HS-5 (cell line): ENCODE measurements at places on chromosomes 5 and 9.

DNA sequence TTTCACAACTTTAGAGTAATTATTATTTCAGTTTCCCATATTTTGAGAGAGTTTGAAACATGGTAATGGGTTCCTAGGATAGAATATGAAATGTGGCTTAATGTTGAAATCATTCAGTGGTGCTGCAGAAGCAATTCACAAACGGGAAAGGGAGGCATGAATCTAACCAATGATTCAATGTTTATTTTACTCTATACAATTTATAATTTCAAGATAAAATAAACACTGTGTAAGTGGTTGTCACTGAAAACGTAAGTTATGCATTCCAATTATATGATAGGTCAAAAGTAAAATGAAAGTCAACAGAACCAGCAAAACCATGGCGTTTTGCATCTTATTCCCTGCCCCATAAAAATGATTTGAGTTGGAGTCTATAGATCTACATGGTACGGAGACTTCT is 1207.1 kb upstream of the CDH18 start:
- DNase-seq: no peak

- no peak for DNase-seq
These were observed 298.9 kb downstream of the TMEM38B start for GRCh38 chr9:105993116-105993854.

- no peak for DNase-seq
These were observed 103.8 kb upstream of the KLF4 start for GRCh38 chr9:107593224-107593870.

- DNase-seq: no peak
These were observed 475.2 kb upstream of the BRINP1 start for GRCh38 chr9:119844431-119844830.

DNA sequence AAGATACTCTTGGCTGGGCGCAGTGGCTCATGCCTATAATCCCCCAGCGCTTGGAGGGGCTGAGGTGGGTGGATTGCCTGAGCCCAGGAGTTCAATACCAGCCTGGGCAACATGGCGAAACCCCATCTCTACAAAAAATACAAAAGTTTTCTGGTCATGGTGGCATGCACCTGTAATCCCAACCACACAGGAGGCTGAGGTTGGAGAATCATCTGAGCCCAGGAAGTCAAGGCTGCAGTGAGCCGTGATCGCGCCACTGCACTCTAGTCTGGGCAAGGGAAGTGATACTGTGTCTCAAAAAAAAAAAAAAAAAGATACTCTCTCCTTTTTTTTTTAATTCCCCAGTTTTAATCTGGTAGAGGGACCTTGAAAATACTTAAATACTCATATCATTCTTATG is 15.0 kb downstream of the ANKRD33B start:
- no peak for DNase-seq

- DNase-seq: no peak
These were observed 8.1 kb upstream of the PRR16 start for GRCh38 chr5:120456006-120456405.

- DNase-seq: peak; percentile 60
These were observed 191.2 kb downstream of the GNA14 start for GRCh38 chr9:77456829-77457437.

DNA sequence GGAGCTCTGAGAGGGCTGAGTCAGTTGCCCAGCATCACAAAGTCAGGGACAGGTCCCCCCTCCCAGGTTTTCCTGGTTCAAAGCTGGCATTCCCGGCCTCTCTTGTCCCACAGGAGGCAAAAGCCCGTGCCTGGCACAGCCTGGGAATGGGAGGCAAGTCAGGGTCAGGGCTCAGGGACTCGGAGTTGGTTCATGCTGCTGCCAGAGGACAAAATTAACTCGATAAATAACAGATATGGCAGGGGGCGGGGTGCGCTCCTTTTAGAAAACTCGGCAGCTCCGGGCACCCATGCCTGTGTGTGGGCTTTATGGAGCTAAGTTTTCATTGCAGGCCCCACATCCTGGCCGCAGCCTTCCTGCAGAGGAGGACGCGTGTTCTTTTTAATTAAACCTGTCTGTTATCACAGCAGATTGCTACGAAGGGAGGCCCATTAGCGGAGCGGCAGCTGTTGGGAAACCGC is 62.8 kb upstream of the LMX1B start:
- DNase-seq: no peak

DNA sequence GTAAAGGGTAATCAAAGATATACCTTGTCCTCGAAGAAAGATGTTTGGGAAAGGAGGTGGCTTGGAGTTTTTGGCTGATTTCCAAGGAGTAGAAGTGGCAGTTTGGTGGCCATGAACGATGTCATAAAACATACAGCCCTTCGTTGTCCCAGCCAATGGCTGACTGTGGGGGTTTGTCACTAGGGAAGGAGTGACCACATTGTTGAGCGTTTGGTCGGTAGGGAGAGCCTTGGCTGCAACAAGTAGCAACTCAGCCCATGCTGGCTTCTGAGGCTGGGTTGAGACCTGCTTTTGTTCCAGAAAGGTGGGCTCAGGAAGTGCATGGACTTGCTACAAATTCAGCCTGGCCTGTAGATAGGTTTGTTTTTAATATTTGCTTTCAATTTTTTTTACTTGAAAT is 128.3 kb downstream of the BOD1 start:
- DNase-seq: no peak

DNA sequence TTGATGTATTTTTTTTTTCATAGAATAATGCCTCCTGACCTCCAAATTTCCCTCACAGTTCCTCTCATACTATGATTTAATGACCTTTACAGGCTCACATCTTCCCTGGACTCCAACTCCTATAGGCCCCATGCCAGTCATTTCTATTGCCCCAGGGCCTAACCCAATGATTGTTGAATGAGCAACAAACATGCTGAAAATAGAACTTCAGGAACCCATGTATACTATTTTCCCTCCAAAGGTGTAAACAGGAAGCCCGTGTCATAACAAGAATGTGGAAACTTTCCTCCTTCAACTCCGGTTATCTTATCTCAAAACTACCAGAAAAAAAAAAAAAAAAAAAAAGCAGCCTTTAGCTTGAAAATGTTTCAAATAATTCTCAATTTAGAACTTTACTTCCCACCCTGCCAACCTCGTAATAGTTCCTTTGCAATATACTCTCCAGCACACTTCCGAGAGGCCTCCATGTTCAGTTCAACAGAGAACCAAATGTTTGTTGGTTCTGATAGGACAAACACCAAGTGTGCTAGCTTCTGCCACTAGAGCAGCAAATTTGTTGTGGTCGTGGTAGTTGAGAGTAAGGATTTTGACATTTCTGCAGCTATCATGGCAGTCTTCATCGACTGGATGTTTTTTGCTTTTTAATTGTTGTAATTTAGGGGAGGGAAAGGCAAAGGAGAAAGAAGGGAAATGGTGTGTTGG is 25.8 kb downstream of the TRPM6 start:
- DNase-seq: no peak

DNA sequence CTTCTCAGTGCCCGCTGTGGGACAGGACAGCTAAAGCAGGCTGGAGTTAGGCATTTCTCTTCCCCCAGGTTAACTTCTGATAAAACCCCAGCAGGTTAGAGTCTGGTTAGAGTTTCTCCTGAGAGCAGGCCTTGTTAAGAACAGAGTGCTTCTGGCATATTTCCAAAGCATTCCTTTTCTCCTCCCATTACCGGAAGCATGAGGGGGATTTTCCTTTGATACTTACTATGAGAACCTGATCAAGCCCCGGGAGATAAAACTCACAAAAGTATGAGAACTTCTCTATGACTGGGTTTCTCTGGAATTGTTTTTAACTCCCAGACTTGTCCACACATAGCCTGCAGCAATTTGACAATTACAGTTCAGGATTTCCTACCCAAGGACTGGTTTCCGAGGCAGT is 77.4 kb upstream of the MAST4 start:
- no peak for DNase-seq

DNA sequence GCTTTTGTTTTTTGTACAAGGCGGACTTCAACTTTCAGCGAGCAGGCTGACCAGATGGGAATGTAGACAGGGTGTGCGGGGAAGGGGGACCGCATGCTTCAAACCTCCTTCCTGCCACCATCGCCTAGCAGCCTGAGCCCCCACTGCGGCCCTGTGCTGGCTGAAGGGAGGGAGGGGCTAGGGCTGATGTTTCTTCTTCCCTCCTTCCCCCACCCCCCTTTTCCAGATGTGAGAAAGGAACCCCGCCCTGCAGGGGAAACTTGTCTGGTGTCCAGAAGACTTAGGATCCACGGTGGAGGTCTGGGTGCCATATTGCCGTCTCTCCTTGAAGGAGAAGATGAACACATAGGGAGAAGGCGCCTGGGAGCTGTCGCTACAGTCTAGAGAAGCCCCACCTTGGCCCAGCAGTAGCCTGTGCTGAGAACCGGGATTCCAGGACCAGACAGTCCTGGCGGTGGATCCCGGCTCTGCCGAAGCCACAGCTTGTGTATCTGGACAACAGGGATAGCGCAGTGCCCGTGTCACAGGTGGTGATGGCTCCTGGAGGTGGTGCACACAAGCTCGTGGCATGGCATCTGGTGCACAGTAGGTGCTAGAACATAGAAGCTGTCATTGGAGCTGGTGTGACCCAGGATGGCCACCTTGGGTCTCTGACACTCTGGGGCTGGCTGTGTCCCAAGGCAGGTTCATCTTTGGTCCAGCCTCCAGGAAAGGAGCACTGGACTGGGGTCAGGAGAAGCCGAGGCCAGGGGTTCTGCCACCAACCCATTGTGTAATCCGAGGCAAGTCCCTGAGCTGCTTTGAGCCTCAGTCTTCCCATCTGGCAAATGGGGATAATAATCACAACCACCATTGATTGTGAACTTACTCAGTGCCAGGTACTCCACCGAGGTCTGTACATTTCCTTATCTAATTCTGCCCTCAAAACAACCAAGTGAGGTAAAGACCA is 205.6 kb downstream of the C9orf50 start:
- DNase-seq: no peak

GRCh38 chr9:101977614-101978210 is 239.3 kb upstream of the GRIN3A start:
- peak; percentile 10 for DNase-seq

DNA sequence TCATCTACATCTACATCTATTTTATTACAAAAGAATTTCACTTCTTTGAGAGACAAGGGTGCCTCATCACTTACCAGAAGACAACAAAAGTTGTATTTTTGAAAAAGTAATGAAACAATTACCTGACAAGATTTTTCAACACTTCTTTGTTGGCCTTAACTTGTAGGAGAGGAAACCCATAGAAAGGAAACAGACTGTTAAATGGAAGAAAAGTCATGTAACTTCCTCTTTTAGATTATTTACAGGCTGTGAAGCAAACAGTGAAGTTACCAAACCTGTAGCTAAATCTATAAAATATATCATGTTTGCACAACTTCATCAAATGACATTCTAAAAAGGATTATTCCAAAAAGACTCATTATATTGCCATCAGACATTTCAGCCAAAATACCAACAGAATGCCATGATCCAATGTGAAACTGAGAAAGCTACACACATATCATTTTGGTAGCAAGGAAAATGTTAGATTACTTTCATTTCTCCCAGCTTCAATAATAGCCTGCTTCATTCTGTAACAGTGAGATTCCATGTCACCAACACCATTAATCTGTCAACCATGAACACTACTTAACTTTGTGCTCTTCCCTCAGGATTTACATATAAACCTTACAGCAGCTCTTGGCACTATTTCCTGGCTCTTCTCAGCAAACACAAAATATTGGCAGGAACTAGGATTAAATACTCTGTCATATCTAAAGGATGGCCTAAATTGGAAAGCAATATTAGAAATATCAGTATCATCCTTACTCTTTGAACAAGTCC is 122.5 kb downstream of the MCTP1 start:
- DNase-seq: no peak

GRCh38 chr9:79014929-79015699 is 556.7 kb upstream of the TLE4 start:
- DNase-seq: no peak
